ENCODE measurements at places on chromosomes 2 and 18.

GRCh38 chr2:25606892-25607291 is 66.5 kb downstream of the DTNB start:
- peak; percentile 56 for DNase-seq

GRCh38 chr2:38274286-38275276 is 102.5 kb downstream of the ATL2 start:
- peak; percentile 89 for DNase-seq

DNA sequence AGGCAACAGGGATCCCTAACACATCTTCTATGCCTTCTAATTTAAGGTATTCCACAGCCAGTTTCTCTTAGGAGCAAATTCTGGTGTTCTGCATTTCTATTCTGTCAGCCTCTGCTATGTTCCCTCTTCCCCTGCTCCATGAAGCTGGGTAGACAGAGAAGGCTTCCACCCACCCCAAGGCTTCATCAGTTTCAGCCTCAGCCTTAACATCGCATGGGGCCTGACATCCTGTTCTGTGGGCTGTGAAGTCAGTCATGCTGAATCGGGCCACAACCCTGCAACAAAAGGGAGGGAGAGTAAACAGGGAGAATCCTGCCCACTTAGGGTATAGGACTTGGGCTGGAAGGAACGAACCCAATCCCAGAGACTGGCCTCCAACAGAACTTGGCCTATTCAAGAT is 70.6 kb upstream of the PPM1B start:
- no peak for DNase-seq

GRCh38 chr2:46300406-46300832 is 3.2 kb downstream of the EPAS1 start:
- DNase-seq: no peak

DNA sequence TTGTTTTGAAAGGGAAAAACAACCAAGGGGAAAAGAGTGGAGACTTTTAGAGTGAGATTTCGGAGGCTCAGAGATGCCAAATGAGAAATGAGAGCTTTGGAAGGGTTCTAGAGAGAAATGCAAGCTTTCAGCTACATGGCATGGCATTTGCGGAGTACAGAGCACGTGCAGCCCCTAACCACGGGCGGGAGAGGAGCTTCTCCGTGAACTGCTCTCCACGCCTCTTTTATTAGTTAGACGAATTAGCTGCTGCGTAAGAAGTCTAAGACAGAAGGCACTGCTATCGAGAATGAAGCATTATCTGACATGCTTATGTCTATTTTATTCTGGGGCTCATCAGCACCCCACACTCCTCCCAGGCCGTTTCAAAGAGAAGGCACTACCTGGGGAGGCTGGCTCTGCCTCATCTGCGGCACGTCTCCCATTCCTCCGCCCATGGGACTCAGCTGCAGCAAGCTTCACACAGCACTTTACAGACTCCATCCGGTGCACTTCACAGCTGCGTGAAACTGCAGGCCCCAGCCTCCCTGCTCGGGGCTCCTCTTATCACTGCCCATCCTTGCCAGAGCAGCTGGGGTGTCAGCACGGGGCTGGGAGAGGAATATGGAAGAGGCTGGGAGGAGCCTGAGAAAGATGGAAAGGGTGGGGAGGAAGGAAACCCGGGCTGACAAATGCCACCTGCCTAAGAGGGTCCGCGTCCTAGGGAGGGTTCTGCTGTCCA is 207.3 kb upstream of the APCDD1 start:
- DNase-seq: no peak

All from OCI-M1 (cell line).